Brain microvascular endothelial cell (primary cell): ENCODE measurements at places on chromosomes 12 and 14.

DNA sequence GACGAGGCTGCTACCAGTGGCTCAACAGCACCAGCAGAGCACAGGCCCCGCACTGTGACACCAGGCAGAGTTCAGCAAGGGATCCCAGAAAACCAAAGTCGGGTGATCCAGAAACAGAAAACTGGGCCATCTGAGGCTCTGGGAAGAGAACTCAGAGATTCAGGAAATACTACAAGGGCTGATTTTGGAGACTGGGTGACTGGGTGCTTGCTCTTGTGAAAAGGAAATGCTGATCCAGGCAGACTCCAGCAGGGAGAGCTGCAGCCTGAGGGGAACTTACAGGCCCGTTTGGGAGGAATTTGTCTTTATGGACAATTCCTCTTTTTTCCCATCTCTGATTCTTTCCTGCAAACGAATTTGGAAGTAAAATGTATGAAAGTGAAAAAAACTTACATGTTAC, 28.2 kb downstream of the FOXN3 start:
- no peak for DNase-seq

DNA sequence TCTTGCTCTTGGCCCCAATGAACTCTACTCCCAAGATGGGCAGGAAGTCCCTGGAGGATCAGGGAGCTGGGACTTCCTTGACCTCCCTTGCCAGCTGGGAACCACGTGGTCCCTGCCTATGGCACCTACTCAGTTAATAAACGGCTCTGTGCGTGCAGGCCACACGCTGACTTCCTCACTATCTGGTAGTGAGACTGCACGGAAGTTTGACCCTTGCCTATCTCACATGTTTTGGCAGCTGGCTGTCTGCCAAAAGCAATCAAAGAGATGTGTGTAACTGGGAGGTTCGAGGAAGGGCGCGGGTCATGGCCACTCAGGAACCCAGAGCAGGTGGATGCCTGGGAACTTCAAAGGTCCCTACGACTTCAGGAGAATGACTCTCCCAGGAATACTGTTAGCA, 57.9 kb downstream of the RFLNA start:
- DNase-seq: peak; percentile 31

DNA sequence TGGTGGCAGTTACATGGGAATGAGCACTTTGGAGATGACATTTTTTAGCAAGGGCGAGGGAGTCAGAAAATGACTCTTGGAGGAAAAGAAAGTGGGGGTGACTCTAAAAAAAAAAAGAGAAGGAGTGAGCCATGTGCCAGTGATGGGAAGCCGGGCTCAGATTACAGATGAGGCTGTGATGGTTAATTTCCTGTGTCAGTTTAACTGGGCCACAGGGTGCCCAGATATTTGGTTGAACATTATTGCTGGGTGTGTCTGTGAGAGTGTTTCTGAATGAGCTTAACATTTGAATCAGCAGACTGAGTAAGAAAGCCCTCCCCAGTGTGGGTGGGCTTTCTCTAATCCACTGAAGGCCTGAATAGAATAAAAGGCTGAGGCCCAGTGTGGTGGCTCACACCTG, 26.8 kb upstream of the CCDC60 start:
- no peak for DNase-seq

DNA sequence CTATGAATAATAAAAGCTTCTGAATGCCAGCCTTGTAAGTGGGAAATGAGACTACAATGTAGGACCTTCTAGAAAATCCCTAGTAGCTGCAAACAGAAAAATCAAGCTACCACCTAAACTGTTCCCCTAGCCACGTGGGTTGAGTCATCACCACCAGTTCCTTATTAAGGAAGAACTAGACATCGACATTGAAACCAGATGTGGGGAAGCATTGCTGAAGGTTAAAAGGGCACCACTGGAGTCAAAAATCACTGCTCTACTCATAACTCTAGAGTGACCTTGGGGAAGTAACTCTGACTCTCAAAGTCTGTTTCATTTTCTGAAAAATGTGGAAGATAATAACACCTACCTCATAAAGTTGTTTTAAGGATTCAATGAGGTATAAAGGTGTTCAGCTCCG, 9.4 kb upstream of the CNIH1 start:
- no peak for DNase-seq

GRCh38 chr14:66610154-66610563, 102.2 kb downstream of the GPHN start:
- no peak for DNase-seq

DNA sequence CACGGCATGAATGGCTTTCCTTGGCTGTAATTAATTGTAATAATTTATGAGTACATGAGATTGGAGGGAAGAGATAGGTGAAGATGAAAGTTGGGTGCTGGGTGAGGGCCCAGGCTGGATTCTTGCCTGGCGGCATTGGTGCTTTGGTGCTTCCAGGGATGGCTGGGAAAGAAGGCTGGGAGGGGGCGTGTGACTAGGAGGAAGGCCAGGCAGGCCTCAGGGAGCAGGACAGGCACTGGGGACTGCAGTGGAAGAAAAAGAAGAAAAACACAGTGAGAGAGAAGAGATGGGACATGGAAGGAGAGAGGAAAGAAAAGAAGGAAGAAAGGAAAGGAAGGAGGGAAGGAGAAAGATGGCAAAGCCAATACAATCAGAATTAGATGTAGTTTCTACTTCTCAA, 3.7 kb downstream of the HOXC9 start:
- no peak for DNase-seq

DNA sequence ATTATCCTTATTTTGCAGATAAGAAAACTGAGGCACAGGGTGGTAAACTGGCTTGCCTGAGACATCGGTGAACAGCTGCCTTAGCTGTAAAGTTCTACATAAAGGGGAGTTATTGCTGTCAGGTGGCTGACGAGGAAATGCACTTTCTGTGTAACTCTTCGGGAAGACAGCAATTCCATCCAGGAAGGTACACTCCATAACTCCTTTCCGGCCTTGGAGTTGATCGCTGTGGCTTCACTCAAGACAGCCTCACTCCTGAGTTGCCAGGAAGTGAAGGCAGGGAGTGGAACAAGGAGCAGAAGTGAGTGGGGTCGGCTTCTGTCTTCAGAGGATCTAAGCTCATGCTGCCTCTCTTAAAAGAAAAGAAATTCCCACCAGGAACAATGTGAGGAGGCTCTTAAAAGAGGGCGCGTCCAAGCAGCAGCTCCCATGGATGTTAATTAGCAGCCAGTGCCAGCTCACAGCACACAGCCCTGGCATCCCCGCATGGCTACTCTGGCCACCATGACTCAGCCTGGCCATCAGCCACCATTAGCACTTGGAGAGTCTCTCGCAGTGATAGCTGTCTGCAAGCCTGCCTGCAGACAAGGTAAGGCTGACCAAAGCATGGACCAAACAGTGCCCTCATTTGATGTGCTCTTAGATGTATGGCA, 60.3 kb downstream of the NUAK1 start:
- DNase-seq: peak; percentile 48

GRCh38 chr14:101758913-101759593, 2.5 kb upstream of the PPP2R5C start:
- no peak for DNase-seq

DNA sequence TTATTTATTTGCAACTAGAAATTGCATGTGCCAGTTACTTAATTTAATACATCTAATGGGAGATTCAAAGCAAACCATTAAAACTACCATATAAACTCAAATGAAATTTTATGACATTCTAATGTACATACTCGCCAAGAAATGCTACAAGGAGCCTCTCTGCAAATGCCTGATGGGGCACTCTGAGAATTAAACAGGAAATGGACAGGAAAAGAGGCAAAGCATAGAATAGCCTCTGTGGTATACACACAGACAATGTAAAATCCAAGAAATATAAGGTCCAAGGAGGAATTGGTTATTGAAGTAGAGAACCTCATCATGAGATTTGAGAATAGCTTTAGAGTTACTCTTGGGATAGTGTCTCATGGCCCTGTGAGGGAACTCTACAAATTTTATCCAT, 41.2 kb downstream of the RAB21 start:
- no peak for DNase-seq

DNA sequence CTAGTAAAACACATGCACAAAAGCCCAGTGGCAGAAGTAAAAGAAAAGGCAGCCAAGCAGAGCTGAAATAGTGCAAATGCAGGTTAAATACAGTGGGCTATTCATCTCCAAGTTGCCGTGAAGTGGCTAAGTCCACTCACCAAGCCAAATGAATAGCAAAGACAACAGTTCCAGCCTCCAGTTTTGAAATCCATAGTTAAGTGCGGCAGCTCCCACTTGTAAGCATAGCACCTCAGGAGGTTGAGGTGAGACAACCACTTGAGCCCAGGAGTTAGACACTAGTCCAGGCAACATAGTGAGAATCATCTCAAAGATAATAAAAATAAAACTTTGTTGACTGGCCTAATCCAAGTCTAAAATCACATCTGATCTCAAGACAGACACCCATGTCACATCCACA, 9.8 kb upstream of the PHLDA1 start:
- DNase-seq: no peak

- DNase-seq: peak; percentile 58
These were observed 22.7 kb upstream of the KRT78 start for GRCh38 chr12:52871291-52872039.

- DNase-seq: peak; percentile 68
These were observed 89.8 kb downstream of the ZFP36L1 start for GRCh38 chr14:68703093-68703492.

- no peak for DNase-seq
These were observed 162.6 kb downstream of the PPFIA2 start for GRCh38 chr12:81596558-81596957.

- no peak for DNase-seq
These were observed 13.7 kb upstream of the WSCD2 start for GRCh38 chr12:108115123-108116121.

- no peak for DNase-seq
These were observed 33.4 kb downstream of the GUCY2C start for GRCh38 chr12:14663002-14663401.

GRCh38 chr14:66322564-66322963, 163.6 kb upstream of the CCDC196 start:
- no peak for DNase-seq

DNA sequence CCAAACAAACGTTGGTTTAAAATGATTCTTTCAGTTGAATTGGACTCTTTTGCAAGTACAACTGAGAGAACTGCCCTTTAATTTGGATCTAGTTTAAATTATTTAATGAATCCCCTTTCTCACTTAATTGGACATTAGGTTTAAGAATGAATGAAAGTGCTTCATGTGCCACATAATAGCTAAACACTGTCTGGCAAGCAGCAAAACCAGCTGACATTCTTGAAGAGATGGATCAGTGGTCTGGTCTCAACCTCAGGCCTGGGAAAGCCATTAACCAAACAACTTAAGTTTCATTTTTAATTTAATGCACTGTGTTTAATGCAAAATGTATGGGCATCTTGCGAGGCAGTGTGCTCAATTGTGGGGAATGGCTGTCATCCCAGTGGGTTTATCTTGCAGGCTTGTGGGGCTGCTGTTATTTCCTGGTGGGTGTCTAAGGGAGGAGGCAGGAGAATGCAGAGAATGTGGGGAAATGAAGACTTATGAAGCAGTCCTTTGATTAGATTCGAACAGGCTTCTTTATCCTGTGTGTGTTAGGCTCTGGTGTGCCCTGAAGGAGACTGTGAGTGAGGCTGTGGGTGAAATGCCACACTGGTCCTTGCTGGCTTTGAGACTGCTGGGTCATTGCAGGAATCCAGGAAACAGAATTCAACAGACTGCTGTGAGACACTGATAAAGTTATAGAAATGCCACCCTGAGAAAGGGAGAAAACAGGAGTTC, 144.1 kb upstream of the PELI2 start:
- DNase-seq: peak; percentile 6

- no peak for DNase-seq
These were observed 30.0 kb upstream of the RPLP0 start for GRCh38 chr12:120230974-120231315.

DNA sequence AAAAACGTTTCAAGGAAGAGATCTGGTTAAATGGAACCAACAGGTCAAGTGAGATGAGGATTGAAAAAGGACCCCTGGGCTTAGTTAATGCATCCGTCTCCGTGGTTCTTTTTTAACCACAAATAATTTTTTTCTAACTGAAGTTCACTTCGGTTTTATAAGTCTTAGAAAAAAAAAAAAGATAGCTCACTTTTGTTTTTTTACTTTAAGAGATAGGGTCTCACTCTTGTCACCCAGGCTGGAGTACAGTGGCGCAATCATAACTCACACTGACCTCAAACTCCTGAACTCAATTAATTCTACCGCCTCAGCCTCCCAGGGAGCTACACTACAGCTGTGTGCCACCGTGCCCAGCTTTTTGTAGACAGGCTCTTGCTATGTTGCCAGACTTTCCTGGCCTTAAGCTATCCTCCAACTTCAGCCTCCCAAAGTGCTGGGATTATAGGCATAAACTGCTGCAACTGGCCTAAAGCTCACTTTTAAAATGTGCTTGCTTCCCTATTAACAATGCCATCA, 11.8 kb downstream of the HNRNPC start:
- no peak for DNase-seq

- no peak for DNase-seq
These were observed 22.7 kb downstream of the CGRRF1 start for GRCh38 chr14:54532111-54533012.

DNA sequence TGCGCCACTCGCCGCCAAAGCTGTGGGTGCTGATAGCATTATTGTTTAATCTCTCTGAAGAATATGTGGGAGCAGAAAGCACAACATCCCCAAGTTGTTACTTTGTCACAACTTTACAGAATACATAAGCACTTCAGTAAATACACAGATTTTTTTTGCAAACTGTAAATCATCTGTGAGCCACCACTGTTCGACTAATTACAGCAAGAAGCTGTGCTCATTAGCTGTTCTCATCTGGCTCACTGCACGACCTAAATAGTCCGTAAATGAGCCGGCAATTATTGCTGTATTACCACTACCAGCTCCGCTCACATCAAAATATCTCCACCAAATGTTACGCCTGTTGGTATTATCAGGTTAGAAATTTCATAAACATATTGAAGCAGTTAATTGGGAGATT, 228.9 kb upstream of the PRKD1 start:
- DNase-seq: no peak

GRCh38 chr12:39905152-39905551, 200.7 kb downstream of the SLC2A13 start:
- DNase-seq: no peak

- no peak for DNase-seq
These were observed 18.5 kb downstream of the TMEM132D start for GRCh38 chr12:129885287-129885686.

DNA sequence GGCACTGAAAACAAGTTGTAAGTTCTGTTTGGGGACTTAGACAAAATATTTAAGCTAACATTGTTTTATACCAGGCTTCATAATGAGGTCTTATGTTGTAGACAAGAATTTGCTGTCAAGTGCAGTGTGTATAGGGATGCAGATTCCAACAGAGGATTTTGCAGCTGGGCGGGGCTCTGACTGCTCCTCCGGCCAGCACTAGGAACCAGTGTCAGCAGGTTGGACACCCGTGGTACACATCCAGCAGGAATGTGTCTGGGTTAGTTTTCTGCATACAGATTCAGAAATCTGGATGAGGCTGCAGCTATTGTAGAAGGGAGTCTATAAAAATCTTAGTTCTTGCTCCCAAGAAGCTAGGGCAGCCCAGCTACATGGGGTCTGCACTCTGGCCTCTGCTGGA, 194.3 kb upstream of the RBM19 start:
- DNase-seq: no peak

- no peak for DNase-seq
These were observed 73.6 kb downstream of the SSPN start for GRCh38 chr12:26268841-26269561.

- DNase-seq: no peak
These were observed 359.2 kb downstream of the SYT1 start for GRCh38 chr12:79223761-79224160.
